ENCODE measurements at places on chromosomes 7 and 10.
A peak's percentile ranks its signal among the peaks of the same experiment; 100 is the strongest.

DNA sequence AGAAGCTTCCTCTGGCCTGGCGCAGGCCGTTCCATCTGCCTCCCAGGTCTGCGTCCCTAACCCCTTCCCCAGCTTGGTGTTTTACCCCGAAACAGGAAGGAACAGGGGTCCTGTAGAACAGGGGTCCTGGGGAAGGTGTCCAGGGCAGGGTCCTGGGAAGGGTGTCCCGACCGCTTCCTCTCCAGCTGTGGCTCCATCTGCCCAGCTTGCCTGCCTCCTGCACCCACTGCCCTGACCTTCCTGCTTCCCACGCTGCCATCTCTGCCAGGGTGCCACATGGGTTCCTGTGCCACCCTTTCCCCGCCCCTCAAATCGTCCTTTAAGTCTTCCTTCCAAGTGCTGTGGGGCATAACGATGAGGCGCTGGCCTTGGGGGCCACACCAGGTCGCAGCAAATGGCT lies 32.4 kb downstream of the WDR86 start:
- DNase-seq, result peak; percentile 33

- no peak for DNase-seq
These were observed 218.3 kb upstream of the AKR1E2 start for GRCh38 chr10:4607681-4608080.

- DNase-seq, result no peak
These were observed 336.3 kb upstream of the MAGI2 start for GRCh38 chr7:79789584-79790345.

DNA sequence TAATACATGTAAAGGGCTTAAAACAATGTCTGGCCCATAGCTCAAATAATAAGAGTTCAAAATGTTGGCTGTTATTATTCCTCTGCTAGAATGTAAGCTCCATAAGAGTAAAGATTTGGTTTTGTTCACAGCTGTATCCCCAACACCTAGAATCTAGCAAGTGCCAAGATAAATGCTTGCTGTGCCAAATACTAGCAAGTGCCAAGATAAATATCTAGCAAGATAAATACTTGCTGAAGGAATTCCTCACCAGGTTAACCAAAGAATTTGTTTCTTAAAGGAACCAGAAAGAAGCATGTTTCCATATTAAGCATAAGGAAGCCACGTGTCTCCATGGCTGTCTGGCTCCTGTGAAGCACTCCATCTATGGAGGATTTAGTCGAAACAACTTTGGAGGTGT lies 235.2 kb upstream of the SP4 start:
- DNase-seq, result no peak

DNA sequence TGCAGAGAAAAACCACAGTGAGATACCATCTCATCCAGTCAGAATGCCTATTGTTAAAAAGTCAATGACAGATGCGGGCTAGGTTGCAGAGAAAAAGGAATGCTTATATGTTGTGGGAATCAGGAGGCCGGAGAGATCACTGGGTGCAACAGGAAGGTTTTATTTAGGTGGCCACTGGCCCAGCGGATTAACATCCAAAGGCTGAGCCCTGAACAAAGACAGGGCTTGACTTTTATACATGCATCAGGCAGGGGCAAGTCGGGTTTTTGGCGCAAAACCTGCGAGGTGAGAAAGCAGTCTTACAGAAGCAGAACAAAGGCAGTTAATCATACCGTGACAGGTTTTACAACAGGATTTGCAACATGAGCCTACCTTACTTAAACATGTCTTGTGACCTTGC lies 620 bp downstream of the ZNF117 start:
- DNase-seq, result no peak

- peak; percentile 36 for DNase-seq
These were observed 562 bp downstream of the GRK5 start for GRCh38 chr10:119207713-119208552.

GRCh38 chr7:151971829-151972228 lies 15.6 kb downstream of the GALNTL5 start:
- DNase-seq, result no peak

- DNase-seq, result no peak
These were observed 14.7 kb upstream of the NODAL start for GRCh38 chr10:70456164-70456563.

- DNase-seq, result no peak
These were observed 24.3 kb downstream of the SEM1 start for GRCh38 chr7:96685353-96685752.

- no peak for DNase-seq
These were observed 53.7 kb downstream of the C1GALT1 start for GRCh38 chr7:7236041-7236440.

DNA sequence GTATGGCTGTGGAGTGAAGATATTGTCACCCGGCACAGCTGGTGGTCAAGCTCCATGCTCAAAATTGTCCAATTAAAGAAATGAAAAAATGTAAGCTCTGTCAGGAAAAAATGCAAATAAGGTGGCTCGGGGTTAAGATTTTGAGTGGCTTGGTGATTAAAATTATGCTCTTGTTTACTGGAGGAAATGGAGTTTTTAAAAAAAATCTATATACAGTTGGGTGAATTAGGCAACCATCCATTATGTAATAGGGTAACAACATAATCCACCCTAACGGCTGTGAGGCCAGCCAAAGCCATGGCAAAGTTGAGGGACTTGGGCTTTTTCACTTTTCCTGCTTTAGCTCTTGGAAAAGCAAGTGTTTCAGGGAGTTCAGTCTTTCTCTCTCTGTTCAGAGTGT lies 260.8 kb upstream of the HABP2 start:
- no peak for DNase-seq

- DNase-seq, result no peak
These were observed 35.9 kb downstream of the SVOPL start for GRCh38 chr7:138665249-138665648.

DNA sequence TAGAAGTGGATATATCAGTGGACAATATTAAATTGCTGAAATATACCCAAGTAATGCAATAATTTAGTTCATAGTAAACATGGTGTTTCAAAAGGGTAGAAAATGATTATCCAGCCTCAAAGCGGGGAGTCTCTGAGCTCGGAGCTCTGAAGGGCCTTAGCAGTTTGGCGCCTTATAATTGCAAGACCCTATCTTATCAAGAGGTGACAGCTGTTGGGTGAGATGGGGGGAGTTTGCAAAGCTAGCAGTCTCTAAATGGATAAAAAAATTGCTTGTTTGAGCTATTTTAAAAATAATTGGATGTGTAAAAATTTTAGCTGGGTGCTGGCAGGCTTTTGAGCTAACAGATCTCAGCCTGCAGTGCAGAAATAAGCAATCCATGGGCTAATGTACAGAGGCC lies 219.2 kb downstream of the CCSER2 start:
- no peak for DNase-seq

DNA sequence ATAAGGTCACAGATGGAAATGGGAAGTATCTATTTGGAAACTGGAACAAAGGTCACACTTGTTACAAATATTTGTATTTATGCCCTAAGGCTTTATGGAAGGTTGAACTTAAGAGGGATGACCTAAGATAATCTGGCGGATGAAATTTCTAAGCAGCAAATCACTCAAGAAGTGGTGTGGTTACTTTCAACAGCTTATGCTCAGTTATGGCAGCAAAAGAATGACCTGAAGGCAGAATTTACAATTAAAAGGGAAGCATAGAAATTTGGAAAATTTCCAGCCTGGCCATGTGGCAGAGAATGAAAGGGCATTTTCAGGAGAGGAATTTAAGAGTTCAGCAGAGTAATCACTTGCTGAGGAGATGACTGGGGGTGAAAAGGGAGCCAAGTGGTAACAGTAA lies 95.8 kb upstream of the TNS3 start:
- no peak for DNase-seq

GRCh38 chr10:71087622-71088021 lies 124.7 kb upstream of the UNC5B start:
- no peak for DNase-seq

DNA sequence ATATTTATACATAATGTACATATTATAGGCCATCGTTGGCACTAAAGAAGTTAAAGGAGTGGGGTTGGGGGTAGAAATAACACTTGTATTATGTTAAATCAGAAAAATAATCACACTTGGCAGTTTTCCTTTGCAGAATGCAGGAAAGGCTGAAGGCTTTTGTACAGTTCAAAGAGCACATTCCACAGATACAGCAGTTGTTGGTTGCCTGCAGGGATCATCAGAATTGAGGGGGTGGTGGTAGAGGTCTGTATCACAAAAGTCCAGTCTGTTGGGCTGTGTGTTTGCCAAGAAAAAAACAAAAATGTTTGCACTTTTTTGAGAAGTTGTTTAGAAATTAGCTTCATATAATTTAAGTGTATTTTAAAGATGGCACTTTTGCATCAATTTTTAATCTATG lies 231.8 kb upstream of the FOXP2 start:
- no peak for DNase-seq

Data from SK-N-SH (cell line).